ENCODE measurements at places on chromosomes 7 and 10.
A peak's percentile ranks its signal among the peaks of the same experiment; 100 is the strongest.

GRCh38 chr7:128408709-128409595 lies 830 bp downstream of the IMPDH1 start:
- DNase-seq = no peak

DNA sequence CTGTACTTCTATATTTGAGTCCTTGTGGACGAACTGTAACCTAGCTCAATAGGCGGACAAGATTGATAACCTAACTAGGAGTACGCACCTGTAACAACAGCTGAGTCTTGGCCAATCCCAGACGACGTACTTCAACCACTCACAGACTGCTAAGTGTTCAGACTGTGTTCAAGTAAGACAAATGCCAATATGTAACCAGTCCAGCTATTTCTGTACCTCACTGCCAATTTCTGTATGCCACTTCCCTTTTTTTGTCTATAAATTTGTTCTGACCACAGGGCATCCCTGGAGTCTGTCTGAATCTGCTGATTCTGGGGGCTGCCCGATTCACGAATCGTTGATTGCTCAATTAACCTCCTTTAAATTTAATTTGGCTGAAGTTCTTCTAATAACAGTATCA lies 32.2 kb downstream of the HACD1 start:
- no peak for DNase-seq

DNA sequence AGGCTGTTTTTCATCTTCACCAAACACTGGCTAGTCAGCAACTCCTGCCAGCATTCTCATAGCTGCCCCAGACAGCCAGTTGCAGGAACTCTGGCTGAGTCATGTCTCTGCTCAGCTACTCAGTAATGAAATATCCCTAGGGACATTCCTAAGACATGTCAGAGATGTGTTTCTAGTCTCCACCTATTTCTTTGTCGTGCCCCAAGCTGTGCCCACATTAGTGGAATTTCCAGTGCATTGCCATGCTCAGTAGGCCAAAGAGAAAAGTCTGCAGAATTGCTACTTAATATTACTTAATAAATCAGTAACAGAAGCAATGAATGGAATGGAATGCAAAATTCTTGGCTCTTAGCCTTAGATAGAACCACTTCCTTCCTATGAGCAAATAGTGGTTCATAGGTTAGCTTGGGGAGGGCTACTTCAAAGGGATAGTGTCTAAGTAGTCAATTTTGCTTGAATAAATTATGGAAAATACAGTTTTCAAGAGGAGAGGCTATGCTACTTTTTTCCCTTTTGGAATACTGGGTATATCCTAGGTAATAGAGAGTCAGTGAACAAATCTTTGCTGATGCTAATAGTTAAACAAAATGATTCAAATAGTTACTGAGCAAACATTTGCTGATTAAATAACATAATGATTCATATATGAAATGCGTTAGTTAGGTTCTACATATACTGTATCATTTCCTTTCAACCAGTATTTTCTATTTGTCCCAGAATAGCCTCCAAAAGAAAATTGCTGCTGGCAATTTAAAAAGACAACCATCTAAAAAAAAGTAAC lies 23.6 kb upstream of the SEMA3C start:
- no peak for DNase-seq

DNA sequence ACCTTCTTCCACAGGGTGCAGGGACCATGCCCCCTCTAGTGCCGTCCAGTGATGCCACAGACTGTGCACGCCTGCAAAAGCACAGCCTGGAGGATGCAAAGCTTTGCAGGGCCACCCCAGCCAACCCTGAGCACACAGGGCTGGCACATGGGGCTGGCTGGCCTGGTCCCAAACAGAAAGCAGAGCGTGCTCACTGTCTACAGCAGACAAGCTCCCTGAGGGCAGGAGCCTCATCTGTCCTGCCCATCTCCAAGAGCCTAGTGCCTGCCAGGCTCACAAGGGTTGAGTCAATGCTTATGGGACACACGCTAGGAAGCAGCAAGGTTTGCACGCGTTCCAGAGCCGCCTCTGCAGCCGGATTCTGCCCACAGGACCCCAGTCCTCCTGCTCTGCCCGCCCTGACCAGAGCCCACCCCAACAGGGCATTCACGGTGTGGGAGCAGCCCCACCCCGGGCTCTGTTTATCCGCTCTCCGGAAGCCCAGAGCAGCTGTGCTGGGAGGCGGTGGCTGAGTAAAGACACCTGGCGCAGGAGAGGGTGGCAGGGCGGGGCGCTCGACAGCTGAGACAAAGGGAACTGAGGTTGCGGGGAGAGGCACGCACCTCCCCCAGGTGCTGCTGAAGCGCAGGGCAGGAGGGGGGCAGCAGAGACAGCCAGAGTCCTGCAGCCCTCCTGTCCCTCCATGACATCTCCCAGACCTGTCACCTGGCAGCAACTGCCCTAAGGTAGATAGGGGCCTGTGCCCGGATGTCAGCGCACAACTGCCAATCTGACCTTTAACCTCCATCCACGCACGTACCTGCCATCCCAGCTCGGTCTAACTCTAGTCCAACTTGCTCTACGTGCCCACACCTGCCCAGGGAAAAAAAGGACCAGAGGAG lies 4.3 kb downstream of the KCNH2 start:
- DNase-seq = peak; percentile 18

DNA sequence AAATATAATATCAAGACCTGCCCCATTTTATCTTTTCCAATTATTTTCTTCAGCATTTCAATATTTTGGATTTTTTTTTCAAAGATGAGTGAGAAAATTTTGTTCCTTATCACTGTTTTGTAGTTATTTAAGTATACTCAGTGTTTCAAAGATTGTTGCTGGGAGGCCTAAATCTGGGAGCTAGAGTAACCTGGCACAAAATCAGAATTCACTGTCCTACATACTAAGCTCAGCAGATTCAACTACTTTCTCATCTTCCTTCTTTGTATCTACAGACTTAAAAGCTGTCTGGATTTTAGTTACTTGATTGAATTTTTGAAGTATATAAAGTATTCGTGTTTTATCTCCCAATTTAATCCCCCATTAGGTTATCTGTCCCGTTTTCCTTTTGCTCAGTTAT lies 85.9 kb downstream of the TAX1BP1 start:
- no peak for DNase-seq

DNA sequence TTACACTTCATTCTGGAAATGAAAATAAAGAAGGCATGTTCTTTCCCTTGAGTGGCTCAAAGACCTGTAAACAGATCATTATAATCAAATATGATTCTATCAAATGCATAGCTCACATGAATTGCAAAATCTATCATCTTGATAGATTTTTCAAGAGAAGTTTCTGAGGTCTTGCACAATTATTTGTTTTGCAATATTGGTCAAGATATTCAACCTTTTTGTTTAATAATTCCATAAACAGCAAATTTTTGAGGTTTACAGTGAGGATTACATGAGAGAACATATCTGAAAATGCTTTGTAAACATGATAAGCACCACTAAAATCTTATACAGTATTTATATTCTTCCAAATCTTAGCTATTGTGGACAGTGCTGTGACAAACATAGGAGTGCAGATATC lies 160.8 kb downstream of the HDAC9 start:
- DNase-seq = no peak

DNA sequence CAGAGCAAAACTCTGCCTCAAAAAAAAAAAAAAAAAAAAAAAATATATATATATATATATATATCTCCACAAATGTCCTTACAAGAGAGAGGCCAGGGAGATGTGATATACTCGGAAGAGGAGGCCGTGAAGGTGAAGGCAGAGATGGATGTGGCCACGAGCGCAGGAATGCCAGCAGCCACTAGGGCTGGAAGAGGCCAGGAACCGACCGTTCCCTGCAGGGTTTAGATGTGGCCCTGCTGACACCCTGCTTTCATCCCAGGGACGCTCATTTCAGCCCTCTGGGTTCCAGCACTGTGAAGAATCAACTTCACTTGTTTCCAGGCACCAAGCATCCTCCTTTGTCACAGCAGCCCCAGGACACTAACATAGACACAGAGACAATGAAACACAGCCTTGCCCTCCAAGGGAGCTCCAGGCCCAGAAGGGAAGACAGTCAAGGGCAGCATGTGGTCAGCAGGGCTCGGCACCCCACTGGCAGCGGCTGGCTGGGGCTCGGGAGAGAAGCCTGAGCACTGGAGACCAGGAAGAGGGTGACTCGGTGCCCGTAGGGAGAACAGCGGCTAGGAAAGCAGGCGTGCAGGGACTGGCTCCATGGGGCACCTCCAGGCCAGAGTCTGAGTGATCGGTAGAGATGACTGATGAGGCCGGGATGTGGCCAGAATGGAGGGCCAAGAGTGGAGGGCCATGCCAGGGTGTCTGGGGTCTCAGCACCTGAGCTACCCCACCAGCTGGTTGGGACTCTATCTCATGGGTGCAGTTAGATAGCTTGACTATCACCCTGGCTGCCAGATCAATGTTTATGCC lies 7.6 kb downstream of the WDR86 start:
- no peak for DNase-seq

DNA sequence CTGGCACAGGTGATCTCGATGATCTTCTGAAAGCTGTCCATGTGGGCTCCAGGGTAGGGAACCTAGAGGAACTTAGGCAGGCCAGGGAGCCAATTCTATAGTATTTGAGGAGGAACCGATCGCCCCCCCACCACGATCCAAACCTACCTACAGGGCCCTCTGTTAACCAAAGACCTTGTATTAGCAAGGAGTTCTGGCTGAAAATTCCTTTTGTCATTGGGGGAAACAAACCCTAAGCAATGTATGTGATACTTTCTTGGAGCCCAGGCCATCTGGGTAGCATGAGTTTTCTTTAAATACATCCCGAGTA lies 62.1 kb downstream of the CHN2 start:
- no peak for DNase-seq

DNA sequence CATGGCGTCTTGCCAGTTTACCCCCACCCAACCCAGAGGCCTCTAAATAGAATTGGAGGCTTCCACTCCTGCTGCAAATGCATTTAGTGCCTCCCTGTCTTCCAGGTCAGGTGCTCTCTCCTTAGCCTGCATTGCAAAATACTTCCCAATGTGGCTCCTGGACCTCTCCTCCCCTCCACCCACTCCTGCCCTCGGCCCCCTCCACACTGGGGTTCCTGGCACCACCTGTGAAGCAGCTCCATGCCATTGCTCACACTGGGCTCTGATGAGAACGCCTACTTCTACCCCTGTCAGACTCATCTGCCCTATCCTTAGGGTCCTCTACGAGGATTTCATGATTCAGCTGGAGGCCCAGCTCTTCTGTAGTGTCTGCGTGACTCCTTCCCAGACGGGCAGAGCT lies 37.4 kb downstream of the C10orf120 start:
- no peak for DNase-seq

- DNase-seq = no peak
Observed at GRCh38 chr7:70951271-70951962, 180.5 kb upstream of the GALNT17 start.

- no peak for DNase-seq
Observed at GRCh38 chr7:87435546-87435945, 39.9 kb downstream of the ABCB4 start.

GRCh38 chr10:5282137-5282536 lies 82.6 kb upstream of the UCN3 start:
- DNase-seq = no peak

GRCh38 chr7:55946545-55946944 lies 5.1 kb upstream of the MRPS17 start:
- no peak for DNase-seq

GRCh38 chr10:120588311-120588710 lies 131.3 kb downstream of the PLPP4 start:
- no peak for DNase-seq

DNA sequence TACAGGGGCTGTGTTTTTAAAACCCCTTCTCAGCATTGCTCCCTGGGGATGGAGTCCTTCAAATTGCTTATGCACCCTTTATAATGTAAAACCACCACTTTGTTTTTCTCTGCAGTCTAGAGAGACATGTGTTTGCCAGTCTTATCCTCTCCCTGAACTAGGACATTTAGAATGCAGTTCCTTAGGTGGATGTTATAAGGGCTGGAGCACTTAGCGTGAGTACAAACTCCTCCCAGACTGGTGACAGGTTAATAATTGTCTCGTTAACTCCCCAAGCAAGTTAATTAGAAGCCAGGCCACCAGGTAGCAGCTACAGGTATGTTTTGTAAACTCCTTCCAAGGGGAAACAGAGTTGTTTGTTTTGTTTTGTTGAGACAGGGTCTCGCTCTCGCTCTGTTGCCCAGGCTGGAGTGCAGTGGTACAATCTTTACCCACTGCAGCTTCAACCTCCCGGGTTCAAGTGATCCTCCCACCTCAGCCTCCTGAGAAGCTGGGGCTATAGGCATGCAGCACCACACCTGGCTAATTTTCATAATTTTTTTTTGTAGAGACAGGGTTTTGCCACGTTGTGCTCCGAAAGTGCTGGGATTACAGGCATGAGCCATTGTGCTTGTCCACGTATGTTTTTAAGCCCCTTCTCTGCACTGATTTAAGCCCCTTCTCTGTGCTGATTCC lies 100.2 kb downstream of the FAM107B start:
- DNase-seq = no peak

DNA sequence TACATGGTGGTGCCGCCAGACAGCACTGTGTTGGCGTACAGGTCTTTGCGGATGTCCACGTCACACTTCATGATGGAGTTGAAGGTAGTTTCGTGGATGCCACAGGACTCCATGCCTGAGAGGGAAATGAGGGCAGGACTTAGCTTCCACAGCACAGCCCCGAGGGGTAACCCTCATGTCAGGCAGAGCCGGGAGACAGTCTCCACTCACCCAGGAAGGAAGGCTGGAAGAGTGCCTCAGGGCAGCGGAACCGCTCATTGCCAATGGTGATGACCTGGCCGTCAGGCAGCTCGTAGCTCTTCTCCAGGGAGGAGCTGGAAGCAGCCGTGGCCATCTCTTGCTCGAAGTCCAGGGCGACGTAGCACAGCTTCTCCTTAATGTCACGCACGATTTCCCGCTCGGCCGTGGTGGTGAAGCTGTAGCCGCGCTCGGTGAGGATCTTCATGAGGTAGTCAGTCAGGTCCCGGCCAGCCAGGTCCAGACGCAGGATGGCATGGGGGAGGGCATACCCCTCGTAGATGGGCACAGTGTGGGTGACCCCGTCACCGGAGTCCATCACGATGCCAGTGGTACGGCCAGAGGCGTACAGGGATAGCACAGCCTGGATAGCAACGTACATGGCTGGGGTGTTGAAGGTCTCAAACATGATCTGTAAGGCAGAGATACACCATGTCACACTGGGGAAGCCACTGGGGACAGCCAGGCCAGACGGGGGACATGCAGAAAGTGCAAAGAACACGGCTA lies 104.6 kb upstream of the TNRC18 start:
- DNase-seq = peak; percentile 49

DNA sequence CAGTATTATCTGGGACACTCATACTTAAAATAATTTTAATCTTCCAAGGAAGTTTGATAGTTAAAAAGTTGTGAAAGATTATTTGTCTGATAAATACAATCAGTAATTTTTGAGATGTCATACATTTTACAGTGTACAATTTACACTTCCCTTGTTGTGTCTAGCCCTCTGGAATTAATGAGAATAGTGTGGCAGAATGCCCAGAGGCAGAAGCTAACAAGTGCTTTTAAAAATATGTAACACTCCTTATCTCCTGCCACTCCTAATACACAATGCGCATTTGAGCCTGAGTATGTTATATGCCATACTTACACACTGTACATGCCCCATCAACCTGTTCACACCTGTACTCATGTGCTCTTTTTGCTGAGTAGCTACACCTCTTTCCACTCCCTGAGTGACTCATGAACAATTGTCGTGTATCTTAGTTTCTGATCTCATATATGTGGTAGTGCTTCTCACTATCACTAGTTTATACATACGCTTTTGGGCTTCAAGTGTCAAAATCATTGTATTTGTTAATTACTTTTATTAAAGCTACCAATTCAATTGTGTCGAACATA lies 106.9 kb upstream of the GNAI1 start:
- DNase-seq = no peak
